ENCODE measurements at places on chromosomes 7 and 10. TPM values are rescaled to one million over a fixed set of nuclear protein-coding genes. Genes with fewer than 3 reads are reported as not detected.

- no peaks in the 10 kb centered on the region for H3K36me3 ChIP-seq
- no peaks in the 10 kb centered on the region for H3K27me3 ChIP-seq
- no peak overlapping the region for H3K4me3 ChIP-seq
- no peak for DNase-seq
Observed at GRCh38 chr7:98674461-98674860, 57.4 kb downstream of the NPTX2 start.

- H3K27me3 ChIP-seq = no peaks in the 10 kb centered on the region
- peaks cover 5% of the 10 kb centered on the region for H3K36me3 ChIP-seq
- no peak overlapping the region for H3K27ac ChIP-seq
Observed at GRCh38 chr10:131735577-131735976, 165.2 kb upstream of the PPP2R2D start.

SFTPA1 gene
- not detected for total RNA-seq

- DNase-seq = no peak
- H3K27ac ChIP-seq = no peak overlapping the region
- no peaks in the 10 kb centered on the region for H3K36me3 ChIP-seq
- no peak overlapping the region for H3K4me3 ChIP-seq
- H3K27me3 ChIP-seq = no peaks in the 10 kb centered on the region
- no peaks in the 10 kb centered on the region for H3K4me1 ChIP-seq
Observed at GRCh38 chr7:106061301-106061979, 50.7 kb downstream of the SYPL1 start.

ACTL6B gene
- 0.33 TPM for total RNA-seq

DNA sequence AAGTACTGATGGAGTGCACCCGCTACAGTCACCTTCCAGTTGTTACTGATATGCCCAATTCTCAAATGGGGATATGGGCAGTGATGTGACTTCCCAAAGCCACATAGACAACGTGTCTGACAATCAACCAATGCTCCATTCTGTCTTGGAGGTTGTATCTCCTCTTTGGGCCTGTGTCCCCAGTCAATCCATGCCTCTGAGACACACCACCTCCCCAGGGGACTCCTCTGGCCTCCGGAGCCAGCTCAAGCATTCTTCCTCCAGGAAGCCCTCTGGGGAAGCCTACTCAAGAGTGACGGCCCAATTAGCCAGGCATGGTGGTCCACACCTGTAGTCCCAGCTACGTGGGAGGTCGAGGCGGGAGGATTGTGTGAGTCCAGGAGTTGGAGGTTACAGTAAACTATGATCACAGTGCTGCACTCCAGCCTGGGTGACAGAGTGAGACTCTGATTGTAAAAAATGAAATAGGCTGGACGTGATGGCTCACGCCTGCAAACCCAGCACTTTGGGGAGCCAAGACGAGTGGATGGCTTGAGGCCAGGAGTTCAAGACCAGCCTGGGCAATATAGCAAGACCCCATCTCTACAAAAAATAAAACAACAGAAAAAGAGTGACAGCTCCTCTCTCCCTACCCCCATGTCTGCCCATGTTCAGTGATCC, 99.5 kb upstream of the TNRC18 start:
- H3K27ac ChIP-seq = no peak overlapping the region
- peaks cover 57% of the 10 kb centered on the region for H3K36me3 ChIP-seq
- H3K27me3 ChIP-seq = no peaks in the 10 kb centered on the region
- no peak overlapping the region for H3K4me3 ChIP-seq

- H3K36me3 ChIP-seq = peaks cover 59% of the 10 kb centered on the region
- H3K4me3 ChIP-seq = no peak overlapping the region
- no peaks in the 10 kb centered on the region for H3K4me1 ChIP-seq
- H3K27me3 ChIP-seq = no peaks in the 10 kb centered on the region
- H3K27ac ChIP-seq = no peak overlapping the region
Observed at GRCh38 chr10:73469579-73469978, 26.2 kb downstream of the PPP3CB start.

DNA sequence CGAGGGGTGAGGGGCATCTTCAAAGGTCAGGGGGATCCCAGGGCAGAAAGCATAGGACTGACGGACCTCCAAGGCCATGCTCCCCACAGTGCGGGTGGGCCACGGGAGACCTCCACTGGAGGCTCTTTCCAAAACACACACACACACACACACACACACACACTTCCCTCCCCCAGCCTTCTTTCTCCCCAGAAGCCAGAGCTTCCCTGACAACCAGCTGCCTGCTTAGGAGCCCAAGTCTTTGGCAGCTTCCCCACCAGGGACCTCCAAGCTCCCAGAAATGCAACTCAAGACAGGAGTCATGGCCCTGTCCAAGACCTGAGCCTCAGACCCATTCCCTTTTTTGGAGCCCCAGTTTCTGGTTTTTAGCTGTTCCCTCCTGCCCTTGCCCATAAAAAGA, 710 bp upstream of the C10orf105 start:
- no peak for DNase-seq
- no peaks in the 10 kb centered on the region for H3K36me3 ChIP-seq
- H3K4me3 ChIP-seq = peak overlapping the region; percentile 61
- no peak overlapping the region for H3K27ac ChIP-seq

CD36 gene
- total RNA-seq = 0.28 TPM

GPNMB gene
- total RNA-seq = 1.2 TPM

DNA sequence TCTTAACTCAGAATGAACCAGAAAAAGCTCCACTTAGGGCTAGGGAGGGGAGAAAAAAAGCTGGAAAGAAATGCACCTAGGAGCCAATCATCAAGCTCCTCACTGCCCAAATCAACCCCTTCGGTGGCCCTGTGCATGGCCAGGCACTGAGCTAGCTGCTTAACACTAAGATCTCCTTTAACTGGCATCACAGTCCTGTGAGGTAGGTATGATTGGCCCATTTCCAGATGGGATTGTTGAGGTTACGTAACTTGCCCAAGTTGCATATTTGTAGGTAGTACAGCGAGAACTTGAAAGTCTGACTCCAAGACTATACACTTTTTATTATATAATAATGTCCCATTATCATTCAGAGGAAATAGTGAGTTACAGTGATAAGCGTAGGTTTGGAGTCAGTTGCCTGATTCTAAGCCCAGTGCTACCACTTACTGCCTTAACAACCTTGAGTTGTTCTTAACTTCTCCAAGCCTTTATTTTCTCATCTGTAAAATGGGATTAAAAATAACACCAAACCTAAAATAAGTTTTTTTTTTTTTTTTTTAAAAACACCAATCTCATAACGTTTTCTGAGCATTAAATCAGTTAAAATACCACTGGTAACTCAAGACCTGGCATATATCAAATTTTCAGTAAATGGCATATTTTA, 37.2 kb upstream of the ACSL5 start:
- no peaks in the 10 kb centered on the region for H3K27me3 ChIP-seq
- no peaks in the 10 kb centered on the region for H3K36me3 ChIP-seq
- no peak for DNase-seq
- H3K27ac ChIP-seq = no peak overlapping the region
- no peak overlapping the region for H3K4me3 ChIP-seq
- H3K4me1 ChIP-seq = no peaks in the 10 kb centered on the region

PNLIPRP3 gene
- not detected for total RNA-seq

ERVW-1 gene
- total RNA-seq = 0.09 TPM

DNA sequence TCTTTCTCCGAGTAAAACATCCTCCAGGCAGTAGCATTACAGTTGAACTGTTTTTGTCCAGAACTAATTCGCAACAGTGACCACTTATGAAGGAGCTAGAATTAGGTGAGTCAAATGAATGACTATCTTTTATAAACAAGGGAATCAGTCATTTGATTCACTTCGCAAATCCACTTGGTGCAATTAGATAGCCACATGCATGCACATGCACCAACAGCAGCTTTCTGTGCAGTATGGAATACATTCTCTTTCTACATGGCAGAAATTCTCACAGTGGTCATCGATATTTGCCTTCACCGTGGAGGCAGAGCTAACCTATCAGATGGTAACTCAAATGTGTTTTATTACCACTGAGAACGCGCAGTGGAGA, 118.8 kb downstream of the CDK6 start:
- no peak overlapping the region for H3K27ac ChIP-seq
- H3K27me3 ChIP-seq = peaks cover 2% of the 10 kb centered on the region
- H3K4me3 ChIP-seq = no peak overlapping the region
- H3K4me1 ChIP-seq = 0 out of 2 replicates have a peak, but pooled peaks cover 3% of the 10 kb centered on the region
- no peaks in the 10 kb centered on the region for H3K36me3 ChIP-seq

GRCh38 chr10:38103756-38104155, 9.6 kb downstream of the ZNF37A start:
- H3K36me3 ChIP-seq = peaks cover 92% of the 10 kb centered on the region
- DNase-seq = no peak
- H3K4me1 ChIP-seq = no peaks in the 10 kb centered on the region
- H3K27ac ChIP-seq = no peak overlapping the region
- H3K4me3 ChIP-seq = no peak overlapping the region

LDB3 gene
- total RNA-seq = 0.18 TPM

- no peak overlapping the region for H3K27ac ChIP-seq
- DNase-seq = peak; percentile 8
- no peaks in the 10 kb centered on the region for H3K36me3 ChIP-seq
Observed at GRCh38 chr7:128176696-128177095, 64.4 kb upstream of the LEP start.

ARHGAP21 gene
- 49.5 TPM for total RNA-seq

DNA sequence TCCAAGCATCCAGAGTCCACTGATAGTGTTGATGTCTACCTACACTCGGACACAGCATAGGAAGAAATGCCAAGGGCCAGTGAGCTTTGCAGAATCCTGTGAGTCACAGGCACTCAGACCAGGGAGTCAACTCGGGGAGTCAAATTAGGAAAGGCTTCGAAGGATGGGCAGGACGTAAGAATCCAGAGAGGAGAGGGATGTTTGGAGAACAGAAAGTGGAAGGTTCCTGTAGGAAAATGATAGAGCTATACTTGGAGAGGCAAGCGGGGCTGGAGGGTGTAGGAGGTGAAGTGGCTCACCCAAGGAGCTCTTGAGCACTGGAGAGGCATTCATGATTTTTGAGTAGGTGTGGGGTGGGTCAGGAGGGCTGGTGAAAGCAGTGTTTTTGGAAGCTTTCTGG, 3.0 kb downstream of the ZYX start:
- H3K36me3 ChIP-seq = peaks cover 18% of the 10 kb centered on the region
- H3K4me3 ChIP-seq = no peak overlapping the region
- H3K27ac ChIP-seq = no peak overlapping the region
- peaks cover 5% of the 10 kb centered on the region for H3K4me1 ChIP-seq
- no peaks in the 10 kb centered on the region for H3K27me3 ChIP-seq

TSPAN13 gene
- 18.7 TPM for total RNA-seq

DNA sequence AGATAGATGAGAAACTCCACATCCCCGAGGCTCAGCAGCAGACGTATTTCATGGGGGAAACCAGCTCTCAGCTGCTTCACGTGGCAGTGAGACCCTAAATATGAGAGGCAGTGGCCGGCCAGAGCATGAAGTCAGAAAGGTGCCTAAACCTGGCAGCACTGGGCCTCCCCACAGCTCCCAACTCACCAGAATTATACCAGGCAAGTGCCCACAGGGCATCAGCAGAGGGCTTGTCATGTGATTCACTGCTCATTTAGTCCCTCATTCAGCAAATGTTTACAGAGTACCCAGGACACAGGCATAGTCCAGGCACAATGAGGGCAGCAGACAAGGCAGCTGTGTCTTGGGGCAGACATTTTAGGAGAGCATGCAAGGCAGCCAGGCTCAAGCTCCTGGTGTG, 212.6 kb downstream of the PTPRN2 start:
- H3K27me3 ChIP-seq = no peaks in the 10 kb centered on the region
- H3K27ac ChIP-seq = no peak overlapping the region
- H3K4me3 ChIP-seq = no peak overlapping the region
- peaks cover 8% of the 10 kb centered on the region for H3K36me3 ChIP-seq

DNA sequence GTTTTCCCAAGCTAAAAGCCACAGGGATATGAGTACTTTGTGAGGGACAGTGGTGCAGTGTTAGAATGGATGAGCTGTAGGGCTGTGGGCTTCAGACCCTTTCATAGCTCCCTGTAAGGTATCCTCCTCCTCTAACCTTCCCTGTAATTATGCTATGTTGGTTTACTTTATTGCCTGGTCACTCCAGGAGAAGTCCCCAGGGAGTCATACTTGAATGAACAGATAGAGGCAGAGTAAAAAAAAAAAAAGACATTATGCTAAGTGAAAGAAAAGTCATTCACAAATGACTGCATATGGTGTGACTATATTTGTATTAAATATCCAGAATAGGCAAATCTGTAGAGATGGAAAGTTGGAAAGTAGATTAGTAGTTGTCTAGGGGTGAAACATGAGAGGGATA, 434.4 kb downstream of the AUTS2 start:
- H3K27ac ChIP-seq = no peak overlapping the region
- DNase-seq = no peak
- no peak overlapping the region for H3K4me3 ChIP-seq
- H3K27me3 ChIP-seq = no peaks in the 10 kb centered on the region
- no peaks in the 10 kb centered on the region for H3K36me3 ChIP-seq
